Ascending aorta (tissue), 2 donors: ENCODE measurements at places on chromosomes 1 and 21. TPM values are rescaled to one million over a fixed set of nuclear protein-coding genes. Genes with fewer than 3 reads are reported as not detected.

DNA sequence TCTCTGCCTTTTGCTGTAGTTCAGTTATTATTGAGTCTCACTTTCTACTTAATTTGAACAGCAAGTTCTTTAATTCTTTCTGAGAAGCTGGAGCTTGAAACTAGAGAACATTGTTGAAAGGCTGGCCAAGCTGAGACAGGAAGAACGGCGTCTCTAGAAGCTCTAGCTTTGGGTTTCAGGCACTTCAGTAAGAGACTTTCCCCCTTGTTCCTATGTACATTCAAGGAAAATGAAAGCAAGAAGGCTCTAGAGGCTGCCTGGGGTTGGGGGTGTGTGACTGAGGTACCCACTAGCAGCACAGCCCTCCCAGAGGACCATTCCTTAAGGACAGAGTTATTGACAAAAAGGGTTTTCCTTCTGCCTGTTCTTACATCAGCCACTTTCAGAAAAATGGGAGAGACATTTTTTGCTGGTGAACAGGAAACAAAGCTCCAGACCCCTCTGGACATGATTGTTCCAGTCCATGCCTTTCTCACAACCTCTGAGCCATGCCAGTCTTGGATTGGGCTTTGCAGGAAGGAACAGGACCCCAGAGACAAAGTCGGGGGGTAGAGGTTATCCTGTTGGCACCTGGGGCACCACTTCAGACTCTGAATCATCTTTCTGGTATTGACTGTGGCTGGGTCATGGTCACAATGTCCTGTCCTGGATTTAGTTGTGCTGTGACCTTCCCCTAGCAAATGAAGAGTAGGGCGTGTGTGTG, 63.1 kb downstream of the LAMC2 start:
- DNase-seq, result no peak

The PADI6 gene
- total RNA-seq, result not detected

GRCh38 chr21:44779417-44780136, 22.0 kb downstream of the UBE2G2 start:
- no peak for DNase-seq

- DNase-seq, result no peak
These were observed 2.1 kb upstream of the TP53BP2 start for GRCh38 chr1:223847781-223848345.

DNA sequence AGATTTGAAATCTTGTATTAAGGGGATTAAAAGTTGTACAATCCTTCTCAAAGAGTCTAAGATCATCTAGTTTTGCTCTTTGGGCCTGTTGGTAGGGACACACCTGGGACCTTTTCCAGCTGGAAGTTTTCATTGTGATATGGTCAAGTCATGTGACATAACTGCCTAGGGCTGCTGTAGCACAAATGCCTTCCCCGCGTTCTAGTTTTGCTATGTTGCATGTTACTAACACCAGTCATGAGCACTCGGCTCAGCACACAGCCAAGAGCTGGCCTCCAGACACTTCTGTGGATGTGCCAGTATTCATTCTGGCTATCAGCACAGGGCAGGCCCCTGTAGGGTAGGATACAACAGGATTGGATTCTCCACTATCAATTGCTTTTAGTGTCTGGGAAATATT, 14.6 kb upstream of the FLG2 start:
- no peak for DNase-seq

The OR6K3 gene
- total RNA-seq, result not detected

DNA sequence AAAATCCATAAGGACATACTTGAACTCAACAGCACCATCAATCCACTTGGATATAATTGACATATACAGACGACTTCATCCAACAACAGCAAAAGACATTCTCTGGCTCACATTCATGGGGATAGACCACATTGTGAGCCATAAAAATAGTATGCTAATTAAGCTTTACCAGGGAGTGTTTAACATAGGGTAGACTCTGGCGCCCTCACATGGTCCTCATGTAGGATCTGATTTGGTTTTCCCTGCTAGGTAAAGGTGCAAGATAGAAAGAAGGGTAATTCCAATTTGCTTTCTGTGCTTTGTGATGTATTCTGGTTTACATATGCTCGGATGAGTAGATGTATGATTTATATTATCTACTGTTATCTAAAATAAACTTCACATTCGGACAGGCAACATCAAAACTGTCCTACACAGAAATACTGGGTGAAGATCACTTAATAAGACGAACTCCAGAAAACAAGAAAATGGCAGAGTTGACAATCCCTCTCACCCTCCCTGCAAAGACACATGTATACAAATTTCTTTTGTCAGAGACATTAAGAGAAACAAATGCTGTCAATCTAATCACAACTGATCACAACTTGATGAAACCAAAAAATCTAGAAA, 27.7 kb downstream of the CR1L start:
- DNase-seq, result no peak

DNA sequence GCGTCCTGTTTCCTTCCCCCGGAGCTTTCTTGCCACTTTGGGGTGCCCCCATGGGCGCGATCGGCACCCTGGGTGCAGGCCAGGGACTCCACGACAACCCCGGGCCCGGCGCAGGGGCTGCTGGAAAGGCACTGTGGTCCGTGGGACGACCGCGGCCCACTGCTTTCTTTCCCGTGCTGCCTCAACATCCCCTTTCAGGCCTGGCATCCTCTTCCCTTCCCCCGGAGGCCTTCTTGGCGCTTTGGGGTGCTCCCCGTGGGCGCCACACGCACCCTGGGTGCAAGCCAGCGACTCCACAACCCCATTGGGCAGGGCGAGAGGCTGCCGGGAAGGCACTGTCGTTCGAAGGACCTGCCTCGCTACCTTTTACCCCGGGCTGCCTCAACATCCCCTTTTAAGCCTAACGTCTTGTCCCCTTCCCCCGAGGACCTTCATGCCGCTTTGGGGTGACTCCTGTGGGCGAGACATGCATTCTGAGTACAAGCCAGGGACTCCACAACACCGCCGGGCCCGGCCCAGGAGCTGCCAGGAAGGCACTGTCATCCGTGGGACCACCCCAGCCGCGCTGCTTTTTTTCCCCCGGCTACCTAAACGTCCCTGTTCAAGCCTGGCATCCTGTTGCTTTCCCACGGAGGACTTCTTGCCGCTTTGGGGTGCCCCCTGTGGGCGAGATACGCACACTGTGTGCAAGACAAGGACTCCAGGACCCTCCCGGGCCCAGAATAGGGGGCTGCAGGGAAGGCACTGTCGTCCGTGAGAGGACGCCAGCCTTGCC, 137.8 kb downstream of the LIPI start:
- DNase-seq, result no peak

- DNase-seq, result peak; percentile 97
These were observed 61.1 kb downstream of the TOMM20 start for GRCh38 chr1:235067396-235068157.

The ZNF683 gene
- not detected for total RNA-seq

GRCh38 chr21:31003471-31003870, 34.8 kb downstream of the KRTAP19-8 start:
- no peak for DNase-seq

The OR2L5 gene
- total RNA-seq, result not detected

DNA sequence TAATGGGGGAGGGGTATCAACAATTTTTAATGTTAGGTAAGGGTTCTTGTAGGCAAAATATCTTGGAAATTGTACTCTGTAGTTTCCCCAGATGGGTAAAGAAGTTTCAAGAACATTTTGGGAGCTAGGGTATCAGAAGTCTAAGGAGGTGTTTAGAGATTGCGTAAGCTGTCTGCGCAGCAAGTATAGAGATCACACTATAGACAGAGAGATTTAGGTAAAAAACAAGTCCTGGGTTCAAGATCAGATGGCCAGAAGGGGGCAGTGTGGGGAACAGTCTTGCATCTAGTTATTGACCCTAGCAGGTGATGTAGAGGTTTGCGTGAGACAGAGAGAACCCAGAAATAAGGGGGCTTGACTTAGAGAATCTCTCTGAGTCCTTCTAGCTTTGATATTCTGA, 80.8 kb downstream of the S1PR1 start:
- DNase-seq, result no peak

DNA sequence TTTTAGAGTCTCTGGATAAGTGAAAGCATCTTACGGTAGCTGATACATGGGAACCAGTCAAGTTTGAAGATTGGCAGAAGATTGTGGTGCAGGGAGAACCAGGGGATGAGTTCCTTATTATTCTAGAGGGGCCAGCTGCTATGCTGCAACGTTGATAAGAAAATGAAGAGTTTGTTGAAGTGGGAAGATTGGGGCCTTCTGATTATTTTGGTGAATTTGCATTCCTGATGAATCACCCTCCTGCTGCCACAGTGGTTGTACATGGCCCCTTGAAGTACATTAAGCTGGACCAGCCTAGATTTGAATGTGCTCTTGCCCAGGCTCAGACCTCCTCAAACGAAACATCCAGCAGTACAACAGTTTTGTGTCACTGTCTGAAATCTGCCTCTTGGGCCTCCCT, 45.9 kb downstream of the BTBD8 start:
- no peak for DNase-seq

- no peak for DNase-seq
These were observed 1.7 kb upstream of the MECR start for GRCh38 chr1:29232387-29232786.

The FTCD gene
- total RNA-seq, result 0.85 TPM

- no peak for DNase-seq
These were observed 73.6 kb downstream of the PGBD5 start for GRCh38 chr1:230352537-230352936.

- peak; percentile 71 for DNase-seq
These were observed 2.0 kb downstream of the GLUL start for GRCh38 chr1:182389619-182390047.

- no peak for DNase-seq
These were observed 20.9 kb downstream of the HLCS start for GRCh38 chr21:36945496-36946138.

DNA sequence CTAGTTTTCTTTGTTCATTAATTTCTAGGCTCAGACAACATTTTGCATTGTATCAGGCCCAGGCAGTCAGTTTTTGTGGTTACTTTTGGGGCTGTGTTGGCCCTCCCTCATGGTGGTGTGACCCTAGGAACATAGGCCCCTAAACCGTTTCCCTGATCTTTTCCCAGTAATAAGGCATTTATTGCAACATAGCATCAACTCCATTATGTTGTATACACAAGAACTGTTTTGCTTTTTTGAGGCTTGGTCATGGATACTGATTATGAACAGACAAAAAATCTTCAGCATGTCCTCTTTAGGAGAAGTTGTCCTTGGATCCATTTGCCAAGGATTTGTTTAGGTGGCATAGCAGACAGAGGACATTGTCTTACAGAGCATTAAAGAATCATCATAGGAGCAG, 10.3 kb downstream of the B3GALT2 start:
- no peak for DNase-seq

DNA sequence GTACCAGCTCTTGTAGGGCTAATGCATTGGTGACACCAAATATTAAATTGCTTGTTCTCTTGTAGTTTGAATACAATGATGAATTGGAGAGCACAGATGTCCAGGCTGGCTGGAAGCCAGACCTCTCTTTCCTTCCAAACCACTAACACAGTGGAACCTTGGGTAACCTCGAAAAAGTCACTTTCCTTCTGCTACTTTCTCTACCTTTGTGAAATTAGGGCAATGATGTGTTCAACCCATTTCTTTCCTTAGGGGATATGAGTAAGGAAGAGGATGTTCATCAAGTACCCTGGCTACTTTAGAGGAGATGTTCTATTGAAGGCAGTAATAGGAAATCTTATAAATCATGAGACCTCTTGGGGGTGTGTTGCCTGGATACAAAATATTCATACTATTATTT, 55.7 kb downstream of the XCL2 start:
- DNase-seq, result no peak

DNA sequence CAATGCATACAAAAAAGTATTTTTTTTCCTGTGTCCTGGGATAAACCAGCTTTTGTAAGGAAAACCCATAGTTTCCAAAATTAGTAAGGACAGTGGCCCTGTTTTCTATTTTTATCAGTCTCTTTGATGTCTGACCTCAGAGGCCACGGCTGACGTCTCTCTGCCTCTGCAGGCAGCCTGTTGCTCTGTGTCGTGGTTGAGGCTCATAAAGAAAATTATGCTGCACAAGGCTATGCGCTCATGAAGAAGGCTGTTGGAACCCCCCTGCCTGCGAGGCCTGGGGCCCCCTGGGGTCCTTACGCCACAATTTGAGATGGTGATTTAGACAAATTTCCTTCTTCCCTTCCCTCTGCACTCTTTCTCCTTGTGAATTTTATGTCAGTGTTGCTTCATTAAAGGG, 48.9 kb downstream of the AGPAT3 start:
- DNase-seq, result no peak

GRCh38 chr1:202998836-202999750, 8.1 kb upstream of the TMEM183A start:
- DNase-seq, result no peak

DNA sequence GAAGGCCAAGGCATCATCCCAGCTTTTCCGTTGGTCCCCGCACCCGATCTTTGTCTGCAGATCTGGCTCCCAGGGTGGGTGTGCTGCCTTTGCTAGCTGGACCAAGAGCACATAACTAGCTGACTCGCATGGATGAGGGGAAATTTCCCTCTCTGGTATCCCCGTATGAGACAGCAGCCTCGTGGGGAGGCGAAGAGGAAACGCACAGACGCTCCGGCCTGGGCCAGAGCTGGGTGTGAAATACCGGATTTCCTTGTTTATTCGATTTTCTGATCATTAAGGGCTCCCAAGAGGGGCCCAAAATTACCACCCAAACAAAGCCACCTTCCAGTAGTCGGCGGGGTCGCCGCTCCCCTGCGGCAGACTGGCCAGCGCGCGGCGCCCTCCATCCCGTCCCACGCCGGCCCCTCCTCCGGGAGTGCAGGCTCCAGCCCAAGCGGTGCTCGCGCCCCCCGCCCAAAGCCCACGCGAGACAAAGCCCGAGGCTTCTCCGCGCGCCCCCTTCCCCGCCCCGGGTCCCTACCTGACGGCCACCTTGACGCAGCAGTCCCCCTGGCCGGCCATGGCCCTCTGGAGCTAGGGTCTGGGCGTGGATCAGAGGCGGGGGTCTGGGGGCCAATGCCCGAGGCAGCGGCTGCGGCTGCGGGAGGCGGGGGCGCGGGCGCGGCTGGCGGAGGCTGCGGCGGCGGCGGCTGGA, 546 bp downstream of the KIF21B start:
- no peak for DNase-seq

- no peak for DNase-seq
These were observed 134.6 kb upstream of the ARHGEF16 start for GRCh38 chr1:3319874-3320245.

DNA sequence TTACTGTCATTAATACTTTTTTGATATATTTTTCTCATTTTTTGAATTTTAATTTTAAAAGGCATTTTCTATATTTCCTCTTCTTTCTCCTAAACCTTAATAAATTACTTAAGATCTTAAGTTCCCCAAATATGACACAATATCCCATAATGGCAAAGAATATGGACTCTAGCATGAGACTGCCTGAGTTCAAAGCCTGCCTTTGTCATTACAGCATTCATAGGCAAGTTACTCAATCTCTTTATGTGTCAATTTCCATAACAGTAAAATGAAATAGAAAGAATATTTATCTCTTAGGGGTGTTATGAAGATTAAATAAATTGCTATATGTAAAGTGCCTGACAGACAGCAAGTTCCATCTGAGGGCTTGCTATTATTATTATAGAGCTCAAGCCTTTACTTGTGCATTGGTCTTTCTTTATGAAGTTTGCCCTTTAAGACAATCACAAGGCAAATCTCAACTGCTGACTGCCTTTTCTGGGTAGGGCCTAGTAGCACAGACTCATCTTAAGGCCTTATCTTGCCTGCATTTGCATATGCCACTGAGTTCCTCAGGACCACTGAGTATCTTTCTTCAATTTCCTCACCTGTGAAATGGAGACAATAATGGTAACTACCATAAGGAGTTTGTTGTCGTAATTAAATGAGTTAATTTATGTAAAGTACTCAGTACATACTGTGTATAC, 231.0 kb downstream of the NRIP1 start:
- DNase-seq, result no peak
